Esophagus muscularis mucosa (tissue), 4 donors: ENCODE measurements at places on chromosomes 1 and 21. TPM values are rescaled to one million over a fixed set of nuclear protein-coding genes. Genes with fewer than 3 reads are reported as not detected.

The MPL gene
- 0.63 TPM for total RNA-seq

The PHTF1 gene
- 12.0 TPM for total RNA-seq

The HMGB4 gene
- total RNA-seq: not detected

The SH2D1B gene
- not detected for total RNA-seq

The FCRL5 gene
- total RNA-seq: not detected

The MYBPH gene
- not detected for total RNA-seq

The TMEM82 gene
- total RNA-seq: not detected

The DMBX1 gene
- not detected for total RNA-seq

The PADI3 gene
- total RNA-seq: not detected

The SGIP1 gene
- 13.0 TPM for total RNA-seq

DNA sequence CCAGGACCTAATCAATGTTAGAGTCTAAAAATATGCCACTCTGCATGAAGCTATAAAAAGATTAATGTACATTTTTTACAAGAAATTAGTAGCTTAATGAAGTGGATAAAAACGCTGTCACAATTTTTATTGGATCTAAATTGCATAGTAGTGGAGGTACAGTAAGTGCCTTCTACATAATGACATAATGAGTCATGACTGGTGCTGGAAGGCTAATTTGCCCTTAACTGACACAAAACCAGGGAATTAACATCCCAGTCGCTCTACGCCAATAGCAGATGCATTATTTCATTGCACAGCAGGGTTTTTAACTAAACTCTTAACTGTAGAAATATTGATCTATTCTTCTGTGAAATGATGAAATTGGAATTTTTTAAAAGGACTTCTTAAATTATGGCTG, 33.3 kb downstream of the RRAGC start:
- no peak for DNase-seq

GRCh38 chr1:20721117-20722061, 3.6 kb upstream of the KIF17 start:
- DNase-seq: no peak

DNA sequence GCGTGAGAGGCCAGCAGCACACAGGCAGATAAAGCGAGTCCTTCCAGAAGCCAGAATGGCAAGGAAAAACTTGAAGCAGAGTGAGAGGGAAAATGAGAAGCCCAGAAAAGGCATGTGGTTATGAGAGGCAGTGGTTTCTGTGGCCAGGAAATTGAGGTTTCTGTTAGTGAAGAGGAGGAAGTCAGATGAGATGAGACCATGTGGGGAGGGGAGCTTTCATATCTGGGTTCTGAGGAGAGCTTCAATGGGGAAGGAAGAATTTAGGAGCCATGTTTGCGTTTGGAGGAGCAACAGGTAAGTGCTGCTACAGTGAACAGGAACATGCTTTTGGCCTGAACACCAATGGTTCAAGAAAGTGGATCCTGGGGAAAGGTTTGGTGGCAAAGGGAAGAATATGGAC, 6.1 kb upstream of the CD1A start:
- no peak for DNase-seq

DNA sequence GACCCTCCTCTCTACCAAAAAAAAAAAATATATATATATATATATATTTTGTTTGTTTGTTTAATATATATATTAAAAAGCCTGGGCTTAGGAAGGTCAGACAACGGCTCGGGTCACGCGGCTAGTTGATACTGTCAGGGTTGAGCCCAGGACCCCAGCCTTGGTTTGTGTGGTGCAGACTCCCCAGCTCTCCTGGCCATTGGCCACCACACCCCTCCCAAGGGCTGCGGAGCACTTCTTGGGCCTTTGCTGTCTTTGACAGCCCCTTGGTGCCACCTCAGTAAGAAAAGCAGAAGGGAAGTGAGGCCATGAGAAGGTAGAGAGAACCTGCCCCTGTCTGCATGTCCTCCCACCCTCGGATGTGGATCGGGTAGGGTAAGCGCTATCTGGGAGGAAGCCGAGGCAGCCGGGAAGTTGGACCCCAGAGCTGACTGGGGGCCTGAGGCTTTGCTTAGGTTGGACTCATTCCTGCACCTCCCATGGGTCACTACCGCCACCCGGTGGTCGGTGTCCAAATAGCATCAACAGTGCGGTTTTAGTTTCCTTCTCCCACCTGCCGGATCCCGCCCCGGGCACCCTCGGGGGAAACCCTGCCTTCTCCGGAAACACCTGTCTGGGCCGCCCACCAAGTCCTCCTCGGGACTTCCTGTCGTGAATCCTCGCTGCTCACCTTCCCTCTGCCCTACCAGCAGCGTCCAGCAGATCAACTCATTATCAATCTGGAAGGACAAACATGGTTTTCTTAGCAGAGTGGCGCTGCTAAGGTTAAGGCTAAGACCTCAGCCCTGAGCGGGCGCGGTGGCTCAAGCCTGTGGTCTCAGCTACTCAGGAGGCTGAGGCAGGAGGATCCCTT, 29.8 kb upstream of the GNPAT start:
- no peak for DNase-seq

DNA sequence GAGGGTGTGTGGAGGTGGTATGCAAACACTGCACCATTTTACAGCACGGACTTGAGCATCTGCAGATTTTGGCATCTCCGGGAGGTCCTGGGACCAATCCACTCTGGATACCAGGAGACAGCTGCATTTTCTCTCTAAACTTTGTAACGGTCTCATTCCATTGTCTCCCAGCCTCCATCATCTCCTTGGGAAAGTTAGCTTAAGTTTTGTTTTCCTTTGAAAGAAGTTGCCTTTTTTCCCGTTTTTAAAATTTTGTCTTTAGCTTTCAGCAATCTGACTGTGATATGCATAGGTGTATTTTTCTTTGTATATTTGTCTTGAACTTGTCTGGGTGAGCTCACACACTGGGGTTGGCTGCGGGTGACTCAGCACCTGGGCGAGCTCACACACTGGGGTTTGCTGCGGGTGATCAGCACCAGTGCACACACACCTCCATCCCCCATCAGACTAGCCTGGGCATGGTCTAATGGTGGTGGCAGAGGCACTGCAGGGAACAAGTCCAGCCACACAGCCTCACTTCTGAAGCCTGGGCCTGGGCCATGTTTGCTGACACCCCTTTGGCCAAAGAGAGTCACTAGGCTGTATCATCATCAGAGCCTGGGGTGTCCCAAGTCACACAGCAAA, 32.1 kb upstream of the COL18A1 start:
- no peak for DNase-seq

DNA sequence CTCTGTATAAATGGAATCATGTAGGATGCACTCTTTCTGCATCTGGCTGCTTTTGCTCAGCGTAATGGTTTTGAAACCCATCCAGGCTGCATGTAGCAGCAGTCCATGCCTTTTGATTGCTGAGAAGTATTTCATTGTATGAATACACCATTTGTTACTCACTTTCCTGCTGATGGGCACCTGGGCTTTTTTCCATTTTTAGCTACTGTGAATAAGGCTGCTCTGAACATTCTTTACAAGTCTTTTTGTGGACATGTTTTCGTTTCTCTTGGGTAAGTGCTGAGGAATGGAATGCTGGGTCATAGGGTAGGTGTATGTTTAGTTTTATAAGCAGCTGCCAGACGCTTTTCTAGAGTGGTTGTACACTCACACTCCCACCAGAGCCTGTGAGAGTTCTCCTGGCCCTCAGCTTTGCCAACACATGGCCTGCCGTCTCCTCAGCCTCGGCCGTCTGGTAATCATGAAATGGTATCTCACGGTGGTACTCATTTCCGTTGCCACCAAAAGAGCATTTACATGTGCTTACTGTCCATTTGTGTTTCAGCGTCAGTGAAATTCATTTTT, 22.7 kb downstream of the SLX9 start:
- DNase-seq: no peak

DNA sequence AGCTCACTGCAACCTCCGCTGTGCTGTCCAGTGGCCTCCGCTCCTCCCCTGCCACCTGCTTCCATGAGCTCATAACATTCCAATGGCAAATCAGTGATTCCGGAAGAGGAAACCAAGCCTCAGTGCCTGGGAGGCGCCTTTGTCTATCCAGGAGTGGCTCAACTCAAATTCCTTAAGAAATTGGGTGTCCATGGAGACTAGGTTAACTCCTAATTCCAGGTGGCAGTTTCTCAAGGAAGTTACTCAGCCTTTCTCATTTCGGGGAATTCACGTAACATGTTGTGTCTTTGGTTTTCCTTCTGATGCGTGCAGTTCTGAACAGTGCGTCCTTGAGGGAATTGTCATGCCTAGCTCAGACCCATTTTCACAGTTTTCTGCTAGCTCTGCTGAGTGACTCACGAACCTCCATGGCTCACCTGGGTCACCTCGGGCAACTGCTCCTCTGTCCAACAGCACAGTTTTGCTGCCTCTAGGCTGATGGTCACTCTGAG, 89.9 kb upstream of the DSCAM start:
- peak; percentile 64 for DNase-seq

- no peak for DNase-seq
These were observed 199.4 kb downstream of the FOXD2 start for GRCh38 chr1:47637111-47637685.

DNA sequence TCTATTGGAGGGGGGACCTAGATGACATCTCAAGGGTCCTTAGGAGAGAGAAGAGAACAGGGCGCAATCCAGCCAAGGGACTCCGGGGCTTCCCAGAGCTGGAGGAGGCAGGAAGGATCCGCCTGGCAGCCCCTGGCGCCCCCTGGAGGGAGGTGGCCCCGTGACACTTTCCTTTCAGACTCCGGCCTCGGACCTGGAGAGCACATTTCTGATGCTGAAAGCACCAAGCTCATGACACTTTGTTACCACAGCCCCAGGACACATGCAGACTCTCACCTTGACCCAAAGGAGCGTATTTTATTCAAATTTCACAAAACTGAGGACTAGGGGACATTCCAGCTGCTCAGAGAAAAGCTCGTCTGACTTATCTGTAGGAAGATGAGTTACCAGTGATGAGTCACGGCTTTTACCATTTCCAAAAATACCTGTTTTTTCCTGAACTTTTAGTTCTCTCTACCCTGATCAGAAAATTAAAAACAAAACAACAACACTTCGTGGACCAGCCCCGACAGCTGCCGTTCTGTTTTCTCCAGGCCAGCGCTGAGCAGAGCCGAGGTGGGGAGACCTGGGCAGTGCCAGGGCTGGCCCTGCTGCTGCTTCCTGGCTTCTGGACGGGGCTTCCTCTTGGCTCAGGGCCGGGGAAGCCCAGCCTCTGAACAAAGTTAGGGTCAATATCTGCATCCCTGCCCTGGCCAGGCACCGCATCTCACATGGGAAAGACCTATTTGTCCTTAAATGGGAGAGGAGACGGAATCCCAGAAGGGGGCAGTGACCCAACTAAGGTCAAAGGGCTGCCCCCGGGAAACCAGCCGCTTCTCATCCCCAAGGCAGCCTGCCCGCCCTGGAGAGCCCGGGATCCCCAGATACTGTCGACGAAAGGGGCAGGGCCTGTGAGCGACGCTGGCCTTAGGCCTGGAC, 21.6 kb upstream of the POFUT2 start:
- DNase-seq: no peak
